ENCODE measurements at places on chromosomes 13 and 19.

DNA sequence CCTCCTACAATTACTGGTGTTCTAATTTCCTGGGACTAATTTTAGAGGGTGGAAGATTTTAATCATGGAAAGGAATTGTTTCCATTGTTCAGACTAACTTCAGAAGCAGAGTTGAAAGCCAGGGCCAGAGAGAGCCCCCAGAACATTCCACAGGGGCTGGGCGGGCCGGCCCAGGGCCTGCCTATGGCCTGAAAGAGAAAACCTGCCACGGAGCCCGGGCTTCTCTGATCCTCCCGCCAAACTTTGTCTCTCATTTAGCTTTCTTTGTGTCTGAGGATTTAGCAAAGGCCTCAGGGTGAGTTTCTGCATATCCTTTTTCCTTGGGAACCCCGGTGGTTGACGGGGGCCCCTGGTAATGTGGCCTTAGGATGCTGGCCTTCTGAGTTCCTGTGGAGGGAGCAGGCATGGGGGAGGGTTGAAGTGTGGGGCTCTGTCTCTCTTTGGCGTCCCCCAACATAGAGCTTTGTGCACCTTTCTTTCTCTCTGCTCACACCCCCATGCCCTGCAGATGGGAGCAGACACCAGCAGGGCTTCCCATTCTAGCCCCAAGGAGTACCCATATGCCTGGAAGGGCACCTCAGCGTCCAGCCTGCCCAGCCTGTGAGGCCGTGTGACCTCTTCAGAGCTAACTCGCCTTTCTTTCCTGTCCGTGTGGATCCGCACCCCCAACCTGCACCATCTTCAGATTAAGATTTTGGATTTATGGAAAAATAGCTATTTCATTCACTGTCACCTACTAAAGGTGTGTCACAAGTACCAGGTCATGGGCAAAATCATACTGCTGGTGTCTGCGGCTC is 539.5 kb downstream of the FGF9 start:
- no peak for DNase-seq

GRCh38 chr13:62093984-62094780 is 678.5 kb upstream of the PCDH20 start:
- no peak for DNase-seq

- DNase-seq, result peak; percentile 24
Measured at GRCh38 chr19:38839816-38840582, 8.4 kb upstream of the ECH1 start.

DNA sequence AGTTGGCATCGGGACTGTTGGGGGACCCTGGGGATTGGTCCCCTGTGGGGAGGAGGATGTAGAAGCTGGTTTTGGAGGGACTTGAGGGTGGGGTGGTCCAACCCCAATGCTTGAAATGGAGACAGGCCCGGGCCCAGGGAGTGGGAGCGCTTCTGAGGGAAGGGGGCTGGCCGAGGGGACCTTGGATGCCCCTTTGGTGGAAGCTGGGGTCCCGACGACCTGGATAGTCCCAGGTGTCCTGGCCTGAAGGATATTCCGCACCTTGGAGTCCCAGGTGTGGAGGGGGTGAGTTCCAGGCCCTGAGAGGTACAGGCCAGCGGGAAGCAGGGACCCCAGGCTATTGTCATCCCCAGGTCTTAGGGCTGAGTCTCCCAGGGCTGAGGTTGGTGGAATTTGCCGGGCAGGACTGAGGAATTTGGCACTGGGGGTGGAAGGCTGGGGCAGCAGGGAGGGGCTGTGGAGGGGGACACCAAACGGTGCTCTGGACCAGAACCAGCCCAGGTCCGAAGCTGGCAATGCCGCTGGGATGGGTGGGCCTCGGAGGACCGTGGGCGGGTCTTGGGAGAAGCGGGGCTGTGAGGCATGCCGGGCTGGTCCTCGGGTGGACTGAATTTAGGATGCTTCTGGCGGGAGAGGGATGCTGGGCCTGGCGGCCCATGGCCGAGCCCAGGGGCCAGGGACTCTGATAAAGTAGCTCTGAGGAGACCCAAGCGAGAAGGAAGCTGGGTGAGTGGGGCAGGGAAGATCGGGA is 1.8 kb downstream of the HDGFL2 start:
- no peak for DNase-seq

DNA sequence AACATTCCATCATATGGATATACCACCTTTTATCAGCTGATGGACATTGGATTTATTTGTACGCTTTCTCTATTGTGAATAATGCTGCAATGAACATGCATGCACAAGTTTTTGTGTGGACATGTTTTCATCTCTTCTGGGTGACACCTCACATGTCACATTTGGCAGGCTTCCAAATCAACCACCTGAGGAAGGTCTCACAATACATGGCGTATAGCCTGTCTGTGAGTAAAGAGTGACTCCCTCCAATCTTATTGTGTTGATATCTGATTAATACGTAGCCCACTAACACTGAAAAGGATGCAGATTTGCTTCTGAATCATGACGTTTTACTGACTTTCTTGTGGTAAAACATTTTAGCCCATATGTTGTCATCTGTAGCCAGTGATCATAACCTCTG is 61.1 kb downstream of the SLC15A1 start:
- no peak for DNase-seq

DNA sequence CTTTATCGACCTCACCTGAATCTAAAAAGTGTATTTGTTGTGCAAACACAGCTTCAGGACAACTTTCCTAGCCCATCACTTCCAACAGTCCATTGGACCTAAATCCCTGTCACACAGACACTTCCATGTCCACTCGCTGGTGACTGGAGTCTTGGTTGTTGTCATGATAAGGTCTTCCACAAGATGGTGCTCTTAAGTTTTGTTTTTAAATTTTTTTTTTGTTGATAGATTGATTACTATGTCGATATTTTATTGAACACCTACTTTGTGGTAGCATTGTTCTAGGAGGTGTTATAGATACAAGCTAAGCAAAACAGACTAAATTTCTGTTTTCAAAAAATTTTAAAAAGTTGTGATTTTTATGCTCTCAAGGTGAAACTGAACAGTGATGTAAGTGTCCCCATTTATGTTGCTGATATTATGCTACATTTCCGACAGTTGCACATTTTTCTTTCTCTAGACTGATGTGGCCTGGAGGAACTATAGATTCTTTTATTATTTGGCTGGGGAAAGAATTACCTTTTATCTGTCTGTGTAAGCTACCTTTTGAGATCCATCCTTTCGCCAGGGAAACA is 8.1 kb upstream of the ERICH6B start:
- no peak for DNase-seq

GRCh38 chr13:48304143-48304876 is 759 bp downstream of the RB1 start:
- peak; percentile 42 for DNase-seq

Measured in HFFc6 (cell line).